Fibroblast of mammary gland (primary cell): ENCODE measurements at places on chromosomes 1 and 21.
A peak's percentile ranks its signal among the peaks of the same experiment; 100 is the strongest.

DNA sequence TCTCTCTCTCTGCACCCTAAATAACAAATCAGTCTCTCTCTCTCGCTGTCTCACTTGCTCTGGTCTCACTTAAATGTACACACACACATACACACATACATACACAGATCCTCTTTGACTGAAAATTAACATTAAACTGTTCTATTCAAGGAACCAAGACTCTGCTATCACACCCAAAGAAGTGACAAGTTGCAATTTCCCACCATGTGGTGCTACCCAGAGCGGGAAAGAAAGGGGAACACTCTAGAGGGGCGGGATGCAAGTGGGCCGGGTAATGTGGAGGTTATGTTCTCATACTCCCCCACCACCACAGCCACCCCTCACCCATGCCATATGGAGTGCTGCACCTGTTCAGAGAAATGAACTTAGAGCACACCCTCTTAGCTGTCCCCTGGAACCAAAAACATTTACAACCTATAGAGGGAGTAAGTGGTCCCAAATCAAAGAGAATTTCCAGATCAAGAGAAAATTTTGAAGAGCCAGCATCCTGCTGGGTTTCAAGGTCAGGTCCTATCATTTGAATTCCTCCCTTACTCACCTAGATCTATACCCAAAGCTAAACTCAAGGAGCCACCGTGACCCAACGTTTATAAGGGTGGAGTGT is 319.4 kb downstream of the BRINP2 start:
- no peak for DNase-seq

DNA sequence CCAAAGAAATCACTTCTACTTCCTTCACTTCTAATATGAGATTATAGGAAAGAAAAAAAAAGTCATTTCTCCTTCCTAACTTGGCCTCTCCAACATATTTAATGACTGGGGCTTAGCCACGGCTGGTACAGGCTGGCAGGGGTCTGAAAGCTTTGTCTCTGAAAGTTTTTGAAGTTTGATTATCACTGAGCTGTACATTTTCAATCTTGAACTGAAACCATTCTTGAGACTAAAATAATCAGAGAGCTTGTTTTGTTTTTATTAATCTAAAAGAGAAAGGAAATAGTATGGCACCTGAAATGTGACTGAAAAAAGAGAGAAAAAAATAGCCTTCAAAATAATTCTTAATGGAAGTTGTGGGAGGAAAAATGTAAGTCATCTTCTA is 3.8 kb upstream of the KRTAP19-8 start:
- DNase-seq = no peak

- peak; percentile 64 for DNase-seq
Observed at GRCh38 chr1:220991959-220992704, 112.9 kb downstream of the HLX start.

DNA sequence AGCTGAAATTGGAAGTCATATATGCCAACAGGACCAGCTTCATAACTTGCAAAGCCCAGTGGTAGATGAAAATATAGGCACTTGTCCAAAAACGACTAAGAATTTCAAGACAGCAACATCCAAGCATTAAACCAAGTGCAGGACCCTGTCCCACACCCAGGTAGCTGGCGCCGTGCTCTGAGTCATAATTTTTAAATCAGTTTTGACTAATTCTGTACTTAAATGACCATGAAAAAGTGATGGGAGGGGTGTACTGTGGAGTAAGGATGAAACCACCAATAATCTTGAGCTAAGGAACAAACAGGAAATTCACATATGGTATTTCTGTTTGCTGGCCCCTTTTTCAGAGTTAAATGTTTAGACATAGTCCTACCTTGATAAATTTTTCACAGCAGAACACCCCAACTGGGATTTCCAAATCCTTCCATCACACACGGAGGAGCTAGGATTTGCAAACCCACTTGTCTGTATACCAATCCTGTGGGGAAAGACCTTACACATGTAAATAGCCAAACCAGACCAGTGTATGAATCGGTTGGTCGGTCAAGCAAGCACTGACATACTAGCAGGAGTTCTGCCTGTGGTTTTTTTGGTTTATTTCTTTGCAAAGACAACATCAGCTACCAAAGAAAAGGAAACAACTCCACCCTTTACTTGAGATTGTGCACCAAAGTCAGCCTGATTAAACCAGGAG is 235.7 kb upstream of the RAB4A start:
- DNase-seq = no peak
